ENCODE measurements at places on chromosomes 7 and 10.

DNA sequence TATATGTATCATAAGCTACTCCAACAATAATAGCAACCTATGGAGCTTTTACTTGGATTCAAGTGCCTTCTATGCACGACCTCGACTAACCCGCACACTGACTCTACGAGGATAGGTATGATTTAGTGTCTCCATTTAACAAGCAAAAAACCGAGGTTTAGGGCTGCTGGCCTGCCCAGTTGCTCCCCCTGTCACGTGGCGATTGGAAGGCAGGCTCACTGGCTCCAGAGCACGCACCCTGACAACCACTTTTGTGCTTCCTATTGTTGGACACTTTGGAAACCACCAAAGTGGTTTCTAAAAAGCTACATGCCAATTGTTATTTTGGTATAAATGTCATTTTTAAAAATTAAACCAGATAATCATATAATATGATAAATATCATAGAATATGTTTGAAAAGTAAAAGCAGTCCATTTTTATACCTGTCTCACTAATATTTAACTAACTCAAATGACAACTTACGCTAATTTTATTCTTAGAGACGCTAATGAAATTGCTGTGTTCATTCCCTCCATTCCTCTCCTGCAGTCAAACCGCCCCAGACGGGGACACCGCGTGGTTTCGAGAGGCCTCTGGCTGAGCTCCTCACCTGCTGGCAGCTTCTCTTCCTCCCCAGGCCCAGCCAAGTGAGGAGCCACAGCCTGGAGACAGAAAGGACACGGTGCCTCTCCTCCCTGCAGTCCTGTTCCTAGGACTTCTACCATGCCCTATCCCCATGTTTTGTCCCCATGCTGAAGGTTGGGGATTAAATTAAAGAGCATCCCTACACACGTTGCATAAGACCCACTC is 22.2 kb upstream of the RHEB start:
- no peak for DNase-seq

DNA sequence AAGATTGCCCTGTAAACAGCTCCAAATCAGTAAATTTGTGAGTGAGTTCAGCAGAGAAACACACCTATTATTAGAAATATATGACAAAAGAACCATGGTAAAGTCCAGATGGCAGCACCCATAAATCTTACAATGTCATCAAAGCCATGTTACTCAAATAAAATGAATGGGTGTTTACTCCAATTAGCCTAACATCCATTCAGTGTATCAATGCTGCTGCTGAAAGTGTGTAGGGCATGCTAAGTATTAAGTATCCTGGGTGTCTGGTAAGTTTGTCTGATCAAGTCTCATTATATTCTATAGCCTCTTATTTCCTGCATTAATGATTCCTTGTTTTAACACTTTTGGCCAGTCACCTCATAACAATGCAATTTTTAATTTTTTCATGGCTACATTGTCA is 185.5 kb upstream of the STEAP4 start:
- no peak for DNase-seq

DNA sequence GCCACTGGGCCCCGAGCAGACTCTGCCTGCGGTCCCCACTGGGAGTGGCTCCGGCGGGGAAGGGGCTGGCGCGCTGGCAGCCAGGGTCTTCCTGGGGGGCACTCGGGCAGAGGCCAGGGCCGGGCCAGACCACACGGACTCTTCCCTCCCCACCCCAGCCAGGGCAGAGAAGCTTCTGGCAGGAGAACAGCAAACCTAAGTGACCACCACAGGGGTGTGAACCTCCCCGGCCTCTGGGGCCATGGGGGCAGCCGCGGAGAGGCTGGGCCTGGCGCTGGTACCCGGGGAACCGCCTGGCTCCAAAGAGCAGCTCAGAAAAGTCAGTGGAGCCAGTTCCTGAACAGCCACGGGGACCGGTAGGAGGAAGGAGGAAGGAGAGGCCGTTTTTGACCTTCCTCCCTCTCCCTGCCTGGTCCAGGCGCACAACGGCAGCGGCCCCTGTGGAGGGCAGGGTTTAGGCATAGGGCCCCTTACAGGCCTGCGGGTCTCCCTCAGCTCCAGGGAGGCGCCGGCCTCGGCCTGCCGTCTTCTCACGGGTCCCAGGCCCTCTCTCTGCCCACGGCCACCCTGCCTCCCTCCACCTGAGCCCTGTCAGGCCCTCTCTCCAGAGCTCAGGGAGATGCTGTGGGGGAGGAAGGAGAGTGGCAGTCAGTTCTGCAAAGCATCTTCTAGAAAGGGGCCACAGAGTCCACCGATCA is 51.8 kb downstream of the TMEM209 start:
- no peak for DNase-seq

DNA sequence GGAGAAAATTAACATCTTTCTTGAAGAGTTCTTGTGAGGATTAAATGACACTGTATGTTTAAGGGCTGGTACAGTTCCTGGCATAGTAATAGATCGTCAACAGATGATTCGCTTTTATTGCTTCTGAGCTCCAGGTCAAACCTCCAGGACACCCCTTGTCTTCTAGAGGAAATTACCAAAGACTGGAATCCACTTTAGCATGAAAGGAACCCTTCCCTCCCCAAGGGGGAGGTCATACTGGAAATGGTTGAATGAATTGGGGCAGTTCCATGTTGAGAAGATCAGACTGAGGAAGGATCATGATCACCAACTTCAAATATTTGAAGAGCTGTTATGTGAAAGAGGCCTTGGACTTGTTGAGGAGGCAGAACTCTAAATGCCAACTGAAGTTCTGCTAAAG is 8.9 kb downstream of the NFE2L3 start:
- no peak for DNase-seq

- DNase-seq: no peak
These were observed 533.2 kb downstream of the PARD3 start for GRCh38 chr10:34281661-34282582.

- DNase-seq: no peak
These were observed 16.5 kb downstream of the MAT1A start for GRCh38 chr10:80272793-80273522.

- DNase-seq: no peak
These were observed 70.1 kb downstream of the PODXL start for GRCh38 chr7:131486346-131486745.

- peak; percentile 45 for DNase-seq
These were observed 21.0 kb downstream of the PIP4K2A start for GRCh38 chr10:22693371-22693784.

DNA sequence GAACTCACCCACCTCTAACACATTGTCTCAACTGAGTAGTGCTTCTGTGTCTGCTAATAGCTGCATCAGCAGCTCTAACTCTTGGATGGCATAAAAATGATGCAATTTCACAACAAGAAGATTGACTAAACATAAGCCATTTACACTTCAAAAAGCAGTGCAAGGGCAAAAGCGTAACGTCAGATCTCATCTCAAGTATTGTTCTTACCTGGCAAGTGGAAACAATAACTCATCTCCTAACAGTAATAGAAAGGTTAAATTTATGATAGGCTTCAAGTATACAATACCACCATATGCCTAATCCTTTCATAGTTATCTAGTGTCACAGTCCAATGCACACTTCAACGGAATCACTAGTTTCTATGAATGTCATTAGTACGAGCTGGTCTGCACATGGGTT is 14.8 kb downstream of the TPK1 start:
- DNase-seq: no peak

GRCh38 chr7:5222841-5223411 is 32.9 kb downstream of the WIPI2 start:
- no peak for DNase-seq

DNA sequence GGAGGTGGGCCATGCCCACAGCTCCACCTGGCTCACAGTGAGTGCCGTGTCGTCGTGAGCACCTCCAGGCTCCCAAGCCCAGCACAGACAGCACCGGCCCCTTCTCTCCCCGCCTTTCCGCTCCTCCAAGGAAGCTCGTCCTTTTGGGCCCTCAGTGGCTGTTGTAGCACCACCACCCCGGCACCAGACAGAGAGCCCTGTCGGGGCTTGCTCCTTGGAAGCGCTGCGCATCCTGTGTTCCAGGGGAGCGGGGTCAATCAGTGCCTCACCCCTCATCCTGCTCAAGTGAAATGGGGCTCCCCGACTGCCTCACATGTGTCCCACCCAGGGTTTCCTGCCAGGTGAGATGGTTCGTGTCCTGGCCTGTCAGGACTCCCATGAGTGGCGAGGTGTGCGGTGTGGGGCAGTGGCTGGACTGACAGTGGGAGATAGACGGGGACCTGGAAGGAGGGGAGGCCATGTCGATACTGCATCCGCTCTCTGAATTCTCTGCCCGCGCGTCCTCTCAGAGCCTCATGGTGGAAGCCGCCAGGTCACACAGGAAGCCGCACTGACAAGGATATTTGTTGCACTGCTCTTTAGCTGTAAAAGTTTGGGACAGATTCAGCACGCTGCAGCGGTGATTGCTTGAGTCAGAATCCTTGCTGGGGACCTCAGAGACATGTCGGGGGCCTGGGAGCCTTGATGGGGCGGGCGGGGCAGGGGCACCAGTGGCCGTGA is 107.1 kb downstream of the INPP5A start:
- DNase-seq: no peak

GRCh38 chr10:78354101-78354500 is 320.4 kb downstream of the RPS24 start:
- DNase-seq: no peak

GRCh38 chr7:100190048-100190711 is 12.5 kb downstream of the STAG3 start:
- no peak for DNase-seq

GRCh38 chr10:101227429-101228152 is 1.7 kb downstream of the LBX1 start:
- no peak for DNase-seq

GRCh38 chr10:128814024-128814423 is 653.0 kb upstream of the MGMT start:
- no peak for DNase-seq

GRCh38 chr10:29862923-29863614 is 196.3 kb downstream of the JCAD start:
- no peak for DNase-seq
